ENCODE measurements at places on chromosomes 1 and 21. TPM values are rescaled to one million over a fixed set of nuclear protein-coding genes. Genes with fewer than 3 reads are reported as not detected.

DNA sequence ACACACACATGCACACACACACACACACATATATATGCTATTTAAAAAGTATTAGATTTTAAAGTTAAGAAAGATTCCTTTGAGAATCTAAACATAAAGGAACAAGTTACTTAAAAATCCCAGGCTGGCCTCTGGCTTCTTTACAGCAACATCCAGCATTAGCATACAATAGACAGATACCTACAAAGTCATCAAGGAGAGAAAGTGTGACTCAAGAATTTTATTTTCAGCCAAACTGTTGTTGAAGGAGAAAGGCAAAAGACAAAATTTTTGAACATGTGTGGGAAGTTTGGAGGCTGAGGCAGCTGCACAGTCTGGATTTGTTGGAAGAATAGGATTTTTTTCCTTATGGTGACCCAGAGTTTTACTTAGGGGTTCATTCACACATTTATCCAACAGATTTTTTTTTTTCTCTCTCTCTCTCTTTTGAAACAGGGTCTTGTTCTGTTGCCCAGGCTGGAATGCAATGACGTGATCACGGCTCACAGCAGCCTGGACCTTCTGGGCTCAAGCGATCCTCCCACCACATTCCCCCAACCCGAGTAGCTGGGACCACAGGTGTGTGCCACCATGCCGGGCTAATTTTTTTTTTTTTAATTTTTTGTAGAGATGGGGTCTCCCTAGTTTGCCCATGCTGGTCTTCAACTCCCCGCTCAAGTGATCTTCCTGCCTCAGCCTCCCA, 24.0 kb upstream of the SPOCD1 start:
- DNase-seq = no peak

MYOM3 gene
- 27.0 TPM for polyA plus RNA-seq

DNA sequence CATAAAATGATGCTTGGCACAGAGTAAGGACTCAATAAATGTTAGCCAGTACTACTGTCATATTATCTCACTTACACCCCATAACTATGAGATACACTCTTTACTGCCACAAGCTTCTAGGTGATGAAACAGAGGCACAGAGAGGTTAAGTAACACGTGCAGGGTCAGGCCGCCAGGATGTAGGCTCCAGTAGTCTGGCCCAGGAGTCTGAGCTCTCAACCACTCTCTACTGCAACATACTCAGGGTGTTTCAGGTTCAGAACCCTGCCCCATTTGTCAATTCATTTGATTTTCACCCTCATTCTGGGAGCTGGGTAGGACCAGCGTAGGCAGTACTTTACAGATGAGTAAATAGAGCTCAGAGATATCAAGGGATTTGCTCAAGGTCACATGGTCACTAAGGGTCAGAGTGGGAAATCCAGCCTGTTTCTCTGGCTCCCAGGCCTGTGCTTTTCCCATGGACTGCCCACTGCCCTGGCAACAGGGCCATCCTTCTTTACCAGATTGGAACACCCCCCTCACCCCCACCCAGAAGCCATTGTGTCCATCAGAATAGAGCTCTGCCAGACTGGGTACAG, 21.2 kb downstream of the IQGAP3 start:
- no peak for DNase-seq

LCE2A gene
- not detected for polyA plus RNA-seq

PRXL2B gene
- 40.7 TPM for polyA plus RNA-seq

DNA sequence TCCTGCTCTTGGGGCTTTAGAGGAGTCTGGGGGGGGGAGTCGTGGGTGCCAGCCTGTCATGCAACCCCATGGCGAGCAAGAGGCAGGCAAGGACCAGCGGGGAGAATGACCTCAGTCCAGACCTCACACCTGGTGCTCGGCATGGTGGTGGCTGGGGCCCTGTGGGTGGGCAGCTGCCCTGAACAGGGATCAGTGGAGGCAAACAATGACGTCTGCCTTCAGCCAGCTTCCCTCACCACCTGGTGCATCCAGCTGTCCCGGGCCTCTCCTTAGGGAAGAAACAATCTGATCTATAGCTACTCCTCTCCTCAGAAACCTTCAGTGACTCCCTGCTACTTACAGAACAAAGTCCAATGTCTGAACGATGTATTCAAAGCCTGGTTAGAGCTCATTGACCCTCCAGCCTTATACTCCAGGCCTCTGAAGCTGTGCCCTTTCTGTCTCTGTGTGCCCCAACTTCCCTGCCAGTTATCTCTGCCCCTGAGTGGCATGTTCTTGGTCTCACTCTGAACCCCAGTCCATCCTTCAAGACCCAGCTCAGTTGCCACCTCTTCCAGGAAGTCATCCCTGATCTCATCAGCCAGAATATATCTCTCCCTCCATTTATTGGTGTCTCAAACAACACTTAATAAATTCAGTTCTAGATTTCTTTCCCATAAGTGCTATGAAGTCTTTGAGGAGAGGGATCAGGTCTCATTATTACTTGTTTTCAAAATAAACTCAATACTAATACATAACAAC, 6.6 kb downstream of the PADI2 start:
- DNase-seq = no peak

Measured in left renal cortex interstitium (tissue), 4 donors.